ENCODE measurements at places on chromosomes 3 and 15. TPM values are rescaled to one million over a fixed set of nuclear protein-coding genes. Genes with fewer than 3 reads are reported as not detected.

The SPPL2A gene
- total RNA-seq = 576 TPM

GRCh38 chr3:17557749-17558463, 184.5 kb downstream of the TBC1D5 start:
- no peak for DNase-seq

DNA sequence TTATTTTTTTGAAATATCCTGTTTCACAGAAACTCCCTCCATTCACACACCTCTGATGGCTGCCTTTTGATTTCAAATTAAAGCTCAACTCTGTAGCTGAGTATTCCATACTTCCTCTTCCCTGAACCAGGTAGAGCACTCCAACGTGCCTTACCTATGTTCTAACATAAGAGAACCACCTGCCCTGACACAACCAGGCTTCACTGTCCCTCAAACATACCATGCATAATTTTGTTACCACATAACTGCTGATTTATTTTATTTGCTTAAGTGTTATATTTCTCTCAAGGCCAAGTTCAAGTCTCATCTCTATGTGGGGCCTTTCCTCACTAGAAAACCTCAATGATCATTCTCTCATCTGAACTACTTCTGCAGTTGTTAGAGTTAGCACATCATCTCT, 209.7 kb downstream of the P3H2 start:
- DNase-seq = no peak

- DNase-seq = no peak
Observed at GRCh38 chr3:62363275-62363674, 10.1 kb downstream of the FEZF2 start.

DNA sequence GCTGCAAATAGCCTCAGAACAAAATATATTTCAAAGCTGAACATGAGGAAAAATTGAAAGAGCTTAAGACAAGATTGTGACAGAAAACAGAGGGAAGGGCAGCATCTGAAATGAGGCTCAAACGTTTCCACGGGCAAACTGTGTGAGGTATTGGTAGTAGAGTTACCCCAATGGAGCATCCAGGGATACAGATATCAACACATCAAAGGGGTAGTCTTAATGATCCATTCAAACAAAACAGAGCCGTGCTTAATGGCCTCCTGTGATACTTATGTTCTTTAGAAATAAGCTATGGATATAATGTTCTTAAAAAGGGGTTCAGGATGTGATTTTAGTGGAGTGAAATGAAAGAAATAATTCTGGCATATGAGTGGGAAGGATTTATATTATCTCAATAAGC, 430.3 kb upstream of the PDZRN3 start:
- no peak for DNase-seq

DNA sequence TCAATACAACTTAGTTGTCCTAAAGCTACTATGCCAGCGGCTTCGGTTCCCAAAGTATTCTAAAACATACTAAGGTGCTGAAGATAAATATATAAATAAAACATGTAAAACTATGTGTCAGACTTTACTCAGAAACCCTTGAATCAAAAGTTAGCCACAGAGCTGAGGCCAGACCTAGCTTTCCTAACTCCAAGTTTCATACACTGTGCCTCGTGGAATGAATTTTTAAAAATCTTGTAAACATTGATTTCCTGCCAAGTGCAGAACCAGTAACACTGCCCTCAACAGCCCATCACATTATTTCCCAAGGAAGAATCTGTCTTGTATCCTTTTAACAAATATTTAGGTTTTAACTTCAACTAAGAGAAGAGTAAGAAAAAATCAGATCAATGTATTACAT, 36.4 kb downstream of the TAMM41 start:
- DNase-seq = no peak

The ERC2 gene
- 0.98 TPM for total RNA-seq

- DNase-seq = no peak
Observed at GRCh38 chr3:64956711-64957325, 269.0 kb upstream of the ADAMTS9 start.

GRCh38 chr3:62376454-62376720, 3.0 kb upstream of the FEZF2 start:
- no peak for DNase-seq

- DNase-seq = no peak
Observed at GRCh38 chr3:143433787-143434378, 314.3 kb downstream of the CHST2 start.

Measured in tibial nerve (tissue), 4 donors.